ENCODE measurements at places on chromosomes 6 and 20.
A peak's percentile ranks its signal among the peaks of the same experiment; 100 is the strongest.

DNA sequence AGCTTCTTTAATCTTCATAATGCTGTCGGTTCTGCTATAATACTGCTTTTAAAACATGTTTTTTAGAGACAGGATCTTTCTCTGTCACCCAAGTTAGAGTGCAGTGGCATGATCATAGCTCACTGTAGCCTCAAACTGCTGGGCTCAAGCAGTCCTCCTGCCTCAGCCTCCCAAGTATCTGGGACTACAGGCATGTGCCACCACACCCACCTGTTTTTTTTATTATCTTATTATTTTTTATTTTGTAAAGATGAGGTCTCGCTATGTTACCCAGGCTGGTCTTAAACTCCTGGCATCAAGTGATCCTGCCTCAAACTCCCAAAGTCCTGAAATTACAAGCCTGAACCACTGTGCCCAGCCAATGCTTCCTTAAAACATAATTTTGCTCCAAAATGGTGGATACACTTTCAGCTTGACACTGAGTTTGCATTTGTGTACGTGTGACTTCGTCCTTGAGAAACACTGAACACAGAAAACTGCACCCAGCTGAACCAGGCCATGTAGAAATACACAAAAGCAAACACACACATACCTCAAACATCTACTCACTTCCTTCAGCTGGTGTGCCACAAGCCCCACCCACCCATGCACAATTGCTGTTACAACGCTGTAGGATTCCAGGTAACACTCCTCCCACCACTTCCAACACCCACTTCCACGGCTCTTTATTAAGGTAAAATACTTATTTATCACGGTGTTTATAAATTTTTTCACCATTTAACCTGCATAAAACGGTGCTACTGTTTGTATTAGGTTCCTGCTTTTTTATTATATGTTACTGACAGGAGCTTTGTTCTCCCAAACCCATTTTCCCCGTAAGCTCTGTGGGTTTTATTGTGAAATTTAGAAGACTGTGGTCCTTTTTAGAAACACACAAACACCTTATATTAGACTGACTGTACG lies 109.1 kb downstream of the TSHZ2 start:
- DNase-seq, result no peak

GRCh38 chr20:60649541-60649940 lies 602.5 kb upstream of the CDH4 start:
- peak; percentile 1 for DNase-seq

- DNase-seq, result no peak
Measured at GRCh38 chr6:140370441-140370840, 996.0 kb upstream of the CITED2 start.

GRCh38 chr20:35283441-35284266 lies 918 bp downstream of the EIF6 start:
- peak; percentile 47 for DNase-seq

DNA sequence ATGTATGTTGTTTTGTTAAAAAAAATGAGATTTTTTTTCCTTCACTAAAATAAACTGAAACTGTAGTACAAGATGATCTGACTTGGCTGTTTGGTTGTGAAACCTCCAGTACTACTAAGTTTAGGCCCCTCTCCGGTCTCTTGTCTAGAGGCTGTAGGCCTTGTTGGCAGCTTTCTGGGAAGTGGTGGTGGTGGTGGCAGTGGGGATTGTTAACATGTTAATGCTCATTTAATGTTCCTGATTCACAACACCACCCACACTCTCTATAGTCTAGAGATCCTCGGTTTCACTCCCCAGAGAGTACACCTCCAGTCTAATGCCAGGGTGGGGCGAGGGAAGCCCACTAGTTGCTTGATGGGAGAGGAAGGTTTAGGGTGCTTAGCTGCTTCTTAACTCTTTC lies 24.1 kb downstream of the STK4 start:
- peak; percentile 74 for DNase-seq

- no peak for DNase-seq
Measured at GRCh38 chr6:55266896-55267295, 60.4 kb upstream of the GFRAL start.

DNA sequence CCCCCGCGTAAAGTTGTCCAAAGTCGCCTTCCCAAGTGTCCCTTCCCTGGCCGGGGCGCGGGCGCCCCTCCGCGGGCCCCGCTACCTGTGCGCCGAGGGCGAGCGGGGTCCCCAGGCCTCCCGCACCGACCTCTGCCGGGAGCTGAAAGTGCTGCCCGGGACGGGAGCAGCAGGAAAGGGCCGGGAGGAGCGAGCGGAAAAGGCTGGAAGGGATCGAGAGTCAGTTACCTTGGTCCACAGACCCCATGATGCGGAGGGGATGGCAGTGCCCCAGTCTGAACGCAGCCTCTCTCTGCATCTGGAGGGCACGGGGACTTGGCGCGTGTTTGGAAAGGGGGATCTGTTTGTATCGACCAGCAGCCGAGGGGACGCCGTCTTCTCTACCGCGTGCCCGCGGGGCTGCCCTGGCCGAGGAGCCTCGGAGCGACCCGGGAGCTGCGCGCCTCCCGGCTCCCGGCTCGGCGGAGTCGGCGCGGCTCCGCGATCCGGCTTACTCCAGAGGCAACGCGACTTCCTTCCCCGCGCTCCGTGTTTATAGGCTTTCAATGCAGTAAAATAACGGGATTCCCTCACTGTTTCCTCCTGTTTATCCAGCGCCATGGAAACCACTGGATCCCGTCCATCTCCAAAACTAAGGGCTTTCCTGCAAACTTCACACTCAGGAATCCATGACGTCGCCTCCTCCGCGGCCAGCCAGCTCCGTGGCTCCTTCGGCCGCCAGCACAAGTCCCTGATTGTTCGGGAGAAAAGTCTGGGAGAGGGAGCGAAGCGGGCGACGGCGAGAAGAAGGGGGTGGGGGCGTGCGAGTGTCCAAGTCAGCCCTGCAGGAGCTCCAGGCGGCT lies 20.0 kb upstream of the NFATC2 start:
- no peak for DNase-seq

- DNase-seq, result no peak
Measured at GRCh38 chr6:142304241-142304640, 2.4 kb downstream of the ADGRG6 start.

DNA sequence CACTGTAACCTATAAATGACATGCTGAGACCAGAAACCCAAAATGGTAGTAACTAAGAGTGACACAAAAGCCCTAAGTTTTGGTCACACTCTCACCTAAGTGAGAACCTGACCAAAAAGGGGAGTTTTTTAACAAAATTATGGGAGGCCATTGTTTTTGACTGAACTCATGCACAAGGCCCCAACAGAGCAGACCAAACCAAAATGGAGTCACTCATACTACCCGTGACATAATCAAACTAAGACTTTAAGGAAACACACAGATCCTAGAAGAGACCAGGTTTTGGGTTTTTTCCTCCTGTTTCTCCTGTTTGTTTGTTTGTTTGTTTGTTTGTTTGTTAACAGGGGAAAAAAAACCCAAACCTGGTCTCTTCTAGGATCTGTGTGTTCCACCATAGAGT lies 49.2 kb upstream of the MRAP2 start:
- no peak for DNase-seq

GRCh38 chr6:11482616-11483015 lies 54.9 kb upstream of the TMEM170B start:
- no peak for DNase-seq

- DNase-seq, result no peak
Measured at GRCh38 chr6:133705066-133705465, 183.8 kb upstream of the TCF21 start.

GRCh38 chr20:34312024-34312460 lies 8.9 kb upstream of the AHCY start:
- DNase-seq, result no peak

DNA sequence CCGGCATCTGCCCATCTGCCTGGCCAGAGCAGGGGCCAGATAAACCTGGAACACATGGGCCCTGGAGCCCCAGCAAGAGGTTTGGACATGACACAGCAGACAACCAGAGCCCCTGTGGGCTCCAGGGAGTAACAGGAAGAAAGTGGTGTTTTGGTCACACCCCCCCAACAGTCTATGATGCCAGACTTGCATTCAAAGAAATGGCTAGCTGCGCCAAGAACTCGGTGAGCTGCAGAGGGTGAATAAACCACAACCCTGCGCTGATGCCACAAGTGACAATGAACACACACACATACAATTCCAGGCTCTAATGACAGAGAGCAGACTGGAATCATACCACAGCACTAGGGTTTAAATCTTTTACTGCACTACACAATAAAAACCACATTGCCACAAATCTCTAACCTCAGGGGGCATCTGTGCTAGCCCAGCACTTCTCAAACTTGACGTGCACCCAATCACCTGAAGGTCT lies 34.0 kb downstream of the TRERF1 start:
- no peak for DNase-seq

GRCh38 chr6:38871741-38872568 lies 156.8 kb downstream of the DNAH8 start:
- DNase-seq, result peak; percentile 63

DNA sequence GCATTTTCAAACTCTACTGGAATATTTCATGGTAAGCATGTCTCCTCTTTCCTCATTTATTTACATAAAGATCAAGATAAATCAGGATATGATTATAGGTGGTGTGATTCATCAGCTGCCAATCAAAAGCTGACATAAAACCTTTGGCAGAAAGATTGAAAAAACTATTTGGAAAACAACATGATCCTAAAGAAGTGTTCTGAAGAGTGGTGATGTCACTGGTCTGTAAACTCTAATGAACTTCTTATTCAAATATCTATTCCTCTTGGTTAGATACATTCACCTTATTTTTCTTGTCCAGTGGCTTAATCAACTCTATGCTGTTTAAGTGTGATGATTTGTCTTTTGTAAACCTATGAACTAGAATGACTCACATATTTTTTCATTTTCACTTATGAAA lies 535.5 kb upstream of the CITED2 start:
- no peak for DNase-seq

- DNase-seq, result peak; percentile 23
Measured at GRCh38 chr20:59598625-59599310, 5.6 kb upstream of the PHACTR3 start.

DNA sequence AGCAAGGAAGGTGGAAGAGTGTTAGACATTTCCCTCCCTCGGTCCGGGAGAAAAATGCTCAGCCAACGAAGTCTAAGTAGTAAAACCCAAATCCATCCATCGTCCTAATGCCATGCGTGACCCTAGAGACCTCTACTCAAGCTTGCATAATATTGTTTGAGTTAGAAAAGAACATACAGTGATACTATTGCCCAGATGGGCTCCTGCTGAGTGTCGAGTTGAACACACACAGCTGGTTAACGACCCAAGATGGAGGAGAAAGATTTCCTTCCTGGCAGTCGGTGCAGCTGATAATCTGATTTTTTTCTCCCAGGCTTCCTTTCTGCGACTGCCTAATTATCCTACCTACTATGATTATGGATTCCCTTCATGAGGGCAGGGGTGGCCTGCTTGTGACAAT lies 164.4 kb upstream of the KCNG1 start:
- no peak for DNase-seq

DNA sequence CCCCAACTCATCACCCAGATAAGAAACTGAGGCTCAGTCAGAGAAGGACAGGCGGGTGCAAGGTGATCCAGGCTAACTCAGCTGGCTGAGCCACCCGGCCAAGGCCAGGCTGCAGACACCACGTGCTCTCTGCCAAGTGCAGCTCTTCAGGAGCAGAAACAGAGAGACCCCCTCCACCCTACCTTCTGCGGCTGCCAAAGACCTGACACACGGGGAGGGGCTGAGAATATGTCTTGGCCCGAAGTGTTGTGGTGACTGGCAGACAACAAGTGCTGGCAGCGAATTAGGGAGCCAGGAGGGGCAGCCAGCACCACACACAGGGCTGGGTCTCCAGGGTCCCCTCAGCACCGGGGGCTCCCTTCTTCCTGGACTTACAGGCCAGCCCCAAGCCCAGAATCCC lies 22.5 kb downstream of the PREX1 start:
- DNase-seq, result no peak

DNA sequence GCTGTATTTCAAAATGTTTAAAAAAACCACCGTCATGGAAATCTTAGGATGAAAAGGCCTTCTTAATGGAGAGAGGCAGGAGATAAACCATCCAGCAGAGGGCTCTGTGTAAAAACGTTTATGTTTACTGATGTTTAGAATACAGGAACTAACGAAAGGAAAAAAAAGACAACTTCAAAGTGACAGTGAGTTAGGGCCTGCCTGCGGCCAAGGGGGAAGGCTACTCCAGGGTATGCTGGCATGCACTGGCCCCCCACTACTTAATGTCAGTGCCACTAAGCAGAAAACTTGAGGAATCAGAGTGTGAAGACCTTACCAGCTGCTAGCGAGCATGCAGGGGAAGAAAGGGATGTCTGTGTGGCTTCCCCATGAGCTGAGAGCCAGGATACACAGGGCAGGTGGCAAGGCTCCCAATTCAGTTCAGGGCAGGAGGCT lies 47.7 kb downstream of the AKAP7 start:
- peak; percentile 49 for DNase-seq

DNA sequence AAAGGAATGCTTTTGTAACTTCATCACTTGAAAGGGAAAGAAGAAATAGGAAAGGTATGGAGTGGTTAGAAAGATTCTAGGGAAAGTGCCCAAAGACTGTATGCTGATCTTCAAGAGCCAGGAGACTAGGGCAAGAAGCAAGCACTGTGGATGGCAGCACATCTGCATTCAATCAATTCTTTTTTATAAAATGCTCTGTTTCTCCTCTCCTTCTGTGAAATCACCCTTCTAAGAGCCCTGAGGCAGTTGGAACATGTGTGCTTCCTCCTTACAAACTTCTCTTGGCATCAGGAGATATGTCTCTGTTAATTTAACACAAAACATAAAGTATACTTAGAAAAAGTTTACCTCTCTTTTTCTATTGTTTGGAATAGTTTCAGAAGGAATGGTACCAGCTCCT lies 1162.2 kb upstream of the GJE1 start:
- DNase-seq, result no peak
